ENCODE measurements at places on chromosomes 7 and 10. TPM values are rescaled to one million over a fixed set of nuclear protein-coding genes. Genes with fewer than 3 reads are reported as not detected.

STAMBPL1 gene
- 15.6 TPM for total RNA-seq

SERPINE1 gene
- total RNA-seq: 42.4 TPM

XRCC2 gene
- 0.98 TPM for total RNA-seq

DNAH11 gene
- total RNA-seq: 0.06 TPM

CTBP2 gene
- 82.7 TPM for total RNA-seq

ALOX5 gene
- total RNA-seq: 2.1 TPM

FAM25G gene
- not detected for total RNA-seq
